Sigmoid colon (tissue), 7 donors: ENCODE measurements at places on chromosomes 2 and 18. TPM values are rescaled to one million over a fixed set of nuclear protein-coding genes. Genes with fewer than 3 reads are reported as not detected.

RIT2 gene
- total RNA-seq = not detected

G6PC2 gene
- not detected for total RNA-seq

CNDP1 gene
- not detected for total RNA-seq

DNA sequence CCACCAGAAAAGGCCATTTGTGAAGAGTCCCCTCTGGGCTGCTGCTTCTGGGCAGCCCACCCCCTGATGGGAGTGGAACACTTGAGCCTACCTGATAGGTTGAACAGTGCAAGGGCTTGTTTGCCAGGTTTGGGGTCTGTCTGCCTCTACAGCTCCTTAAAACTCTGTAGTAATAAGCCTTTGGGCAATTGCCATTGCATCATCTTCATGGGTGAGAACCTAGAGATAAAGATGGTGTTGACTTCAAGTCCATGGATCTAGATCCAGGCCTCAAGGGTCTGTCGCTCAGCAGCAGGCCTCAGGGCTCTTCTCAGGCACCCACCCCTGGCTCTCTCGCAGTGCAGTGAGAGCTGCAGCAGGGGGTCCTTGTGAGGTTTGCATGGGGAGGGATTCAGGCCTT is 47.1 kb upstream of the MCFD2 start:
- H3K36me3 ChIP-seq = peaks cover 9% of the 10 kb centered on the region
- no peak for DNase-seq
- no peak overlapping the region for H3K27ac ChIP-seq
- H3K4me3 ChIP-seq = no peak overlapping the region

- no peak overlapping the region for H3K27ac ChIP-seq
- DNase-seq = no peak
- no peaks in the 10 kb centered on the region for H3K27me3 ChIP-seq
- H3K4me1 ChIP-seq = no peaks in the 10 kb centered on the region
- no peak overlapping the region for H3K4me3 ChIP-seq
- no peaks in the 10 kb centered on the region for H3K36me3 ChIP-seq
Measured at GRCh38 chr18:23102493-23103261, 32.6 kb upstream of the CABLES1 start.

- no peak overlapping the region for H3K4me3 ChIP-seq
- no peak for DNase-seq
- no peaks in the 10 kb centered on the region for H3K4me1 ChIP-seq
- H3K36me3 ChIP-seq = no peaks in the 10 kb centered on the region
- no peak overlapping the region for H3K27ac ChIP-seq
Measured at GRCh38 chr2:134574611-134575330, 144.0 kb downstream of the TMEM163 start.

DNA sequence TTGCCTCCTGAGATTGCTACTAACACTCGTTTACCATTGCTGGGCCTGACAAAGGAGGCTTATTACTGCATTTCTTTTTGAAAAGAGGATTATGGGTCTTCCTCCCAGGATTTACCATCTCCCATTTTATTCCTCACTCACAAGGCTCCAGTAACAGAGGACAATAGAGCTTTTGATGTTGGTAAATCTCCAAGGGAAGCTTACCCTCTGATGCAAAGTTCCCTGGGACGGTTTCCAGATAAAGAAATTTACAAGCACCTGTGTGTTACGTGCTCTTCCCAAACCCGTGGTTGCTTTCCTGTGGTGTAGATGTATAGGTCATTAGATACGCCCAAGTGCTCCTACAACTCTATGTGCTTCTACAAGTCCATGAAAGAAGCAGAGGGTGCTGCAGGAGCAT is 17.1 kb downstream of the VSNL1 start:
- no peaks in the 10 kb centered on the region for H3K27me3 ChIP-seq
- no peaks in the 10 kb centered on the region for H3K36me3 ChIP-seq
- H3K27ac ChIP-seq = no peak overlapping the region
- no peak overlapping the region for H3K4me3 ChIP-seq
- DNase-seq = no peak
- no peaks in the 10 kb centered on the region for H3K4me1 ChIP-seq
